ENCODE measurements at places on chromosomes 4 and X.

DNA sequence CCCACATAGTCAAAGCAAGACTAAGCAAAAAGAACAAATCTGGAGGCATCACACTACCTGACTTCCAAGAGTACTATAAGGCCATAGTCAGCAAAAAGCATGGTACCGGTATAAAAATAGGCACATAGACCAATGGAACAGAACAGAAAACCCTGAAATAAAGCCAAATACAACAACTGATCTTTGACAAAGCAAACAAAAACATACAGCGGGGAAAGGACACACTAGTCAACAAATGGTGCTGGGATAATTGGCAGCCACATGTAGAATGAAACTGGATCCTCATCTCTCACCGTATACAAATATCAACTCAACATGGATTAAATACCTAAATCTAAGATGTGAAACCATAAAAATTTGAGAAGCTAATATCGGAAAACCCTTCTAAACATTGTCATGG lies 819.3 kb upstream of the FRG1 start:
- no peak for DNase-seq

DNA sequence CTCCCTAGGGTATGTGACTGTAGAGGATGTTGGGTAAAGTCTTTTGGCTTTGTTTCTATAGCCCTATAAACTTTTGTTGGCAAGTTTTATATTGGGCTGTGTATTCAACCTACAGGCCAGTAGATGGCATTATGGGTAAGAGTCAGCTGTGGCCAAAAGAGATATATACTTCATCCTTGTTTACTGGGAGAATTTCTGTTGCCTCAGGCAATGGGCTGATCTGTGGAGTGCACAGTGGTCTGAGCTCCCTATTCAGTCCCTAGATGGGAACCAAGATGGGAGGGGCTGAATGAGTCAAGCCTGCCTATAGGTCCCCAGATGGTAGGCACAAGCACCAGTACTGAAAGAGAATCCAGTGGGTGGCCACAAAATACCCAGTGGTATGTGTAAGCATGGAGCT lies 580.6 kb downstream of the EPHA5 start:
- no peak for DNase-seq

DNA sequence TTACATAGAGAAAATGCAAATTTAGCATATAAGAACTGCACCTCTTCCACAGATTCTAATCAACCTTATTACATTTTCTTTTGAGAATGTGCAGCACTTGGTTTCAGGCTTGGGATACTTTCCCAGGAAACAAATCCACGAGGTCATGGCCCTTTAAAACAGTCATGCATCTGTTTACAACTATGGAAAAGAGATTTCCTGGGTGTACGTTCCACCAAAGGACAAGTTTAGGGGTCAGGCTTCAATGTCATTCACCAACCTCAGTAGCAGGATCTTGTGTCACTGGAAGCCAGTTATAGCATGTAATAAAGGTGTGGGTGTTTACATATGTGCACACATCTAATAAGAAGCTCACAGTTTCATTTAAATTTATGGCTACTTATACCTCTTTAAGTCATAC lies 30.7 kb downstream of the EREG start:
- no peak for DNase-seq

DNA sequence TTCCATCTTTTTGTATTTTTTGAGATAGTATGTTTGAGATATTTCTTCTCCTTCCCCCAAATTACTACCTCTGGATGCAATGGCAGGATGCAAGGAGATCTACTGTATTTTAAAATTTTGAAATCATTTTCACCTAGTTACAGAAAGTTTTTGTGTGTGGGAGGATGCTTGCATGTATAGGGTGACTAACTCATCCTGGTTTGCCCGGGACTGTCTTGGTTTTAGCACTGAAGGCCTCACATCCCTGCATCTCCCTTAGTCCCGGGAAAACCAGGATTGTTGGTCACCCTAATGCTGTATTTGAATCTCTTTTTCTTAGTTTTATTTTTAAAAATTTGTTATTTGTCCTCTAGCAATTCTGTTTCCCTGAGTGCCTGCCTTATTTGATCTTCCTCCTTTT lies 12.1 kb downstream of the SUPT20HL2 start:
- no peak for DNase-seq

- DNase-seq = no peak
Measured at GRCh38 chr4:176563591-176563990, 229.1 kb downstream of the VEGFC start.

GRCh38 chrX:16212436-16212835 lies 45.2 kb downstream of the MAGEB17 start:
- DNase-seq = no peak

DNA sequence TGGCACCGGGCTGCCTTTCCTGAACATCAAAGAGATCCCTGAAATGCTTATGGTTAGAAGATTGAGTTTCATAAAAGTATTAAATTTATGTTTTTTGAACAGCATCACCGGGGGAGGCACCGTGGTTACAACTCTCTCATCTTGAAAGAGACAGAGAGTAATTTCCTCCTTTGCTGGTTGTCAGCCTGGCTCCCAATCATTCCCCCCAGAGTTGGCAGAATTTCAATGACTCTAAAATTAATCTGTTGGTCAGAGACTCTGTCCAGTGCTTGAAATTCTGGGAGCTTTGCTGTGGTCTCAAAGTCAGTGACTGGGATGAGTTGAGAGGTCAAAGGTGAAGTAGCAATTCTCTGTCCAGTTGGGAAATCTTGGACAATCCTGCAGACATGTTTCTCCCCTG lies 135.9 kb downstream of the RAB28 start:
- DNase-seq = no peak

DNA sequence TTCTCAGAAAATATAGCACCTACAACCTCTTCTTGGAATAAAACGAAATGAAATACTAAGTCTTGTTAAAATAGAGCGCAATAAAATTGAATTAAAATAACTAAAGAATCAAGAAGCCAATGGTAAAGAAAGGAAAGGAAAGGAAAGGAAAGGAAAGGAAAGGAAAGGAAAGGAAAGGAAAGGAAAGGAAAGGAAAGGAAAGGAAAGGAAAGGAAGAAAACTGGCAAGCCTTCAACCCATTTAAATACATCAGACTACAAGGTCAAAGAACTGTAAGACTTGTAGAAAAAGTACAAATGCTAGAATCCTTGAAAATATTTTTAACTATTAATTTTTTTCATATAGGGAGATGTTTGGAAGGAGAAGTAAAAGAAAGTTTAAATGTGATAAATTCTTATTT lies 372.1 kb downstream of the IQCM start:
- no peak for DNase-seq
